Hindlimb muscle (tissue), 1 donor: ENCODE measurements at places on chromosomes 1 and 21. TPM values are rescaled to one million over a fixed set of nuclear protein-coding genes. Genes with fewer than 3 reads are reported as not detected.

DNA sequence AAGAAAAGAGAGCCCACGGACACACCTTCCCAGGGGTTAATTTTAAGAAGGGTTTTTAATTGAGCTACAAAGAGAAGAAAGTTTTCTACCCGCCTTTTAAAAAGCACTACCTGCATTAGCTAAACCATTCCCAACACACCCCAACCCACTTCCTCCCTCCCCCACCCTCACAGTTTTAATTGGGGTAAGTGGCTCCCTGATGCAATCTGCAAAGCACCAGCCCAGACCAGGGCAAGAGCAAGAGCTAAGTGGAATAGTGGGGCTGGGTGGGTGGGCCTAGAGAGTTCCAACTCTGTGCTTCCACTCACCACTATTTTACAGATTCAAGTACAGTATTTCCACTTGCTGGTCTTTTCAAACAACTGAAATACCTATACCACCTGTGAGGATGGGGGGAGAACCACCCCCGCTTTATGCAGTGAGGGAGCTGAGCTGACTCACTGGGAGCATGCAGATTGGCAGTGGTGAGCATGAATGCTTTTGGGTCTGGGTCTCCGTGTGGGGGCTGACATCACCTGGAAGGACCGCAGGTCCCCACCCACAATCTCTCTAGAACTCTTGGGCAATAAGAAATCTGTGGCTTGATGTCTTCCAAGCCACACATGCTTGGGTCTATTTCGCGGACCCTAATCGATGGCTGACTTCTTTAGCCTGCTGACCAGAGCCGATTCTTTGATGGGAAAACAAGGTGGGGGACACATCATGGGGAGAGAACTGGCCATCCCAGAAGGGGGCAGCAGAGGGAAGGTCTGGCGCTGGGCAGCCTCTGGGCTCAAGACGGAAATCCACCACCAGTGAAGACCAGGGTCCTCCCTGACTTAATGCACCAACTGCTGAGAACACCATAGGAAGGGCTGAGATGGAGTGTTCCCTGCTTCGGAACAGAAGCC is 95.5 kb downstream of the SSBP3 start:
- DNase-seq, result no peak

DNA sequence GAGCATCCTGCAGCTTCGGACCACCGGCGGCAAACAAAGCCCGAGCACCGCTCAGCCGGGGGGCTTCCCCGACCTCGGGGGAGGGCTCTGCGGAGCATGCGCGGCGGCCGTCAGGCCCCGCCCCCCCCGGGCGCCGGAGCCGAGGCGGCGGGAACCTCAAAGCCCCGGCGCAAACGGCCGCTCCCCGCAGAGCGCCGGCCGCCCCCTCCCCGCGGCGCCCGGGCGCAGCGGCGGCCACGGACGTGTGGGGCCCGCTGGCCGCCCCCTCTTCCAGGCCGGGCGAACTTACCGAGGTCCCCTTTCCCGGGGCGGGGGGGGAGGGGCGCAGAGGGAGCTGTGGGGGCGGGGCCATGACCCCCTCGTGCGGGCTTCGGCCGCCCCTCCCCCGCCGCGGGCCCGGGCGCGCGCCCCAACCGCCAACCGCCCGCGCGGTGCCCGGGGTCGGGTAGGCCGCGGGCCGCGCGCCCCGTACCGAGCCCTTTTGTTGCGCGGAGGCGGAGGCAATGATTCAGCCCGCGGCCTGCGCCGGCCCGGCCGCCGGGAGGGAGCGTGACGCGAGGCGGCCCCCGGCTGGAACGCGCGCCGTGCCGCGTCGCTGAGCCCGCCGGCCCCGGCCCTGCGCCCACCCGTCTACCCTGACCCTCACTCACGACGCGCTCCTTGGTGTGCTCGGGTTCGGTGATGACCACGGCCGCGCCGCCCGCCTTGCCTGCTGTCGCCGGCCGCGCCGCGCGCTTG is 1.7 kb downstream of the RCC2 start:
- DNase-seq, result peak; percentile 66

The UBE2U gene
- polyA plus RNA-seq, result not detected

The L1TD1 gene
- polyA plus RNA-seq, result 0.52 TPM

GRCh38 chr1:14679027-14679688 is 80.7 kb downstream of the KAZN start:
- no peak for DNase-seq

GRCh38 chr1:226598455-226598849 is 49.9 kb downstream of the STUM start:
- DNase-seq, result no peak

DNA sequence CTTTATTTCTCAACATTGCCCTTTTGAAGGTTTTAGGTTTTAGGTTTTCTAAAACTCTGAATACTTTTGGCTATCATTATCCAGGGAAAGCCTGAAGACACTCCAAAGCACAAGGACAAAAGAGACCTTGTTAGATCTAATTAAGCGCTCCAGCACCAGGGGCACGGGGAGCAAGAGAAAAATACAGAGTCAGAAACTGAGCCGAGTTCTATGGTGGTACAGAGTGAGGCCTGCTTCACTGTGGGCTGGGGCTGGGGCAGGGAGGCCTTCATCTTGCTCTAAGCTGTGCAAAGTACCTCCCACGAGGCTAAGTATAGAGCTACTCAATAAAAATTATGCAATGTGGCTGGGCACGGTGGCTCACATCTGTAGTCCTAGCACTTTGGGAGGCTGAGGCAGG is 19.7 kb upstream of the RAB4A start:
- no peak for DNase-seq

DNA sequence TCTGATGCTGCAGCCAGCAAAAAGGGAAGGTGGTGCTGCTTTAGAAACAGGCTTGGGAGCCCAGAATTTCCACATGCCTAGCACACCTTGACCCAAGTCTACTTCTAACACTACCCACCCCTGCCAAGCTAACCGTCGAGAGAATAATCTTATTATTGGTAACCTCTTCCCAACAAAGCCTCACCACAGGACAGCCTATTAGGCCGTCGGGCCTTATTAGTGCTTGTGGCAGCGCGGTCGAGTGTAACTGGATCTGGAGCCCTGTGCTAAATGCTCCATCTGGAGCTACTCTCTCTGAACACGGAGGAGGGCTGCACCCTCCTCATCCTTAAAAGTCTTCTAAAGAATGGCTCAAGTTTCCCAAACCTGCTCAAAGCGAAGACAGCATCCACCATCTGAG is 165.5 kb upstream of the NFIA start:
- DNase-seq, result no peak

- DNase-seq, result no peak
These were observed 156.4 kb downstream of the PATJ start for GRCh38 chr1:61898658-61899057.

The AVPR1B gene
- polyA plus RNA-seq, result 0.14 TPM

DNA sequence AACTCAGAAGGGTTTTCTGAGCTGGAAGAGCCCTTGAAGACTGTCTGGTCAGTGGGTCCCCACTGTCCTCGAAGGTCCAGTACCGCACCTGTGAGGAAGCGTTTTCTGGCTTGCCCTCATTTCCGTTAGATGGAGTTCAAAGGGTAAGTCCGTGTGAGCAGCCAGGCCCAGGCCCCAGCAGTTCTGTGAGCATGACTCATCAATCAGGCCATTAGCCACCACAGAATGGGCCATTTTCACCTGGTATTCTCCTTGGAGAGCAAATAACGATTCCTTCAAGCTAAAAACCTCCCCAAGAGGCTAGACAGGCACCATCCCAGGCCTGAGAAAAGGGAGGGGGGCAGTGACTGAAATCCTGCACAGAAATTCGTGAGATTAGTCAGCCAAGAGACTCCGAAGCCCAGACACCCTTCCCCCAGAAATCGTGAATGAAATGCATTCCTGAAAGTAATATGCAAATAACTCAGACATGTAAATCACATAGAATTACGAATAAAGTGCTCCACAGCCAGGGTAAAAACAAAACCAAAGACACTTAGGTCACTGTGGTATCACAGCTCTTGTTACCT is 66.0 kb downstream of the BCAR3 start:
- DNase-seq, result no peak
